ENCODE measurements at places on chromosomes 16 and 17.

DNA sequence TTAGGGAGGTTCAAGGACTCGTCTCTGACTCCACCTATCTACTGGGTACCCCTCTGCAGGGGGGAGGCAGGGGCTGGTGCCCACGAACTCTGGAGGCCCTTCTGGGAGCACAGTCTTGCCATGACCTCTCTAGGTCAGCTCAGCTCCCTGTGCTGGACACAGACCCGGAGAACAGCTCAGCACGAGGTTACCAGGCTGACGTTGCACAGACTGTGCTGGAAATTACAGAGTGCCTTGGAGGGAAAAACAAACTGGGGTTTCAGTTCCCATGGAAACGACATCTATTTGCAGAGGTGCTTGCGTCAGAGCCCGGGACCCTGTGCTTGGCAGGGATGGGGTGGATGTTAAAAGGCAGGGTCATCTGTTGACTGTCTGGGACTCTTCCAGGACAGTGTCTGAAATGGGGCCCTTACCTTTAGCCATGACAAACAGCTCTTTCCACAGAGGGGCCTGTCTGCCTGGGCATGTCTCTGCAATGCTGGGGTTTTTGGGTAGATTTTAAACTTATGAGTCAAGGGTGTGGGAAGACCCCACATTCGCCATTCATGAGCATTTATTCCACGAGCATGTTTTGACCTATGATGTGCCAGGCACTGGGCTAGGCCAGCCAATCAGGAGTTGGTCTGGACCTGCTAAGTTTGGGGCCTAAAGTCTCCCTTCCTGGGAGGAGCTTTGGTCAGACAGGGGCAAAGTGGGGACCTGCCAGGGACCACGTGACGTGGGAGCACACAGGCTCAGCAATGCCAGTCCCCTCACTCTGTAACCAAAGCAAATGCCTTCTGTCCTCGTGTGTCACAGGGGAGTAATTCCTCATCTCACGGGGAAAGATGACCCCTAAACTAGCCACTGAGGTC, 22.5 kb downstream of the CCR7 start:
- peak; percentile 38 for DNase-seq

GRCh38 chr16:2704983-2705275, 15.1 kb downstream of the PRSS27 start:
- DNase-seq, result no peak

- DNase-seq, result peak; percentile 39
These were observed 737 bp downstream of the DHRS13 start for GRCh38 chr17:28901866-28902818.

DNA sequence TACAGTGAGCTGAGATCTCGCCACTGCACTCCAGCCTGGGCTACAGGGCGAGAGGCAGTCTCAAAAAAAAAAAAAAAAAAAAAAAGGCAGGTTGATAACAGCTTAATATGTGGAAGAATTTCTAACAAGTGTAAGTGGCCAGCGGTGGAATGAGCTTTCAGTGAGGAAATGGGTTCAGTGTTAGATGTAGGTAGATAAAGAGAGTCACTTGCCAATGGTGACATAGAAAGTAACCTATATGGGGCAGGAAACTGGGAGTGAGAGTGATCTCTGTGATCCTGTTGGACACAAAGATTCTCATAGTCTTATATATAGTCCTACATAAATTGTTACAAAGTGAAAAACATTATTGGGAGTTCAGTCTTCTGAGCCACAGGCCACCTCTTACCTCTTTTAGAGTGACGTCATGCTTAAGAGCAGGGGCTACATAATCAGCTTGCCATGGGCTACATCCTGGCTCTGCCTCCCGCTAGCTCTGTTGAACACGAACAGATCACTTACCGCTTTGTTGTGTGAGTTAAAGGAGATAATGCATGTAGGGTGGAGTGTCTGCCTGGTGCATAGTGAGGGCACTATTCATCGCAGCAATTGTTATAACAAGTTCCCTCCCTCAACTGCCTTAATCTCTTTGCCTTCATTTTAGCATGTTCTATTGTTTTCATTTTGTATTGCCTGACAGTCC, 110.2 kb upstream of the ELAC2 start:
- no peak for DNase-seq

DNA sequence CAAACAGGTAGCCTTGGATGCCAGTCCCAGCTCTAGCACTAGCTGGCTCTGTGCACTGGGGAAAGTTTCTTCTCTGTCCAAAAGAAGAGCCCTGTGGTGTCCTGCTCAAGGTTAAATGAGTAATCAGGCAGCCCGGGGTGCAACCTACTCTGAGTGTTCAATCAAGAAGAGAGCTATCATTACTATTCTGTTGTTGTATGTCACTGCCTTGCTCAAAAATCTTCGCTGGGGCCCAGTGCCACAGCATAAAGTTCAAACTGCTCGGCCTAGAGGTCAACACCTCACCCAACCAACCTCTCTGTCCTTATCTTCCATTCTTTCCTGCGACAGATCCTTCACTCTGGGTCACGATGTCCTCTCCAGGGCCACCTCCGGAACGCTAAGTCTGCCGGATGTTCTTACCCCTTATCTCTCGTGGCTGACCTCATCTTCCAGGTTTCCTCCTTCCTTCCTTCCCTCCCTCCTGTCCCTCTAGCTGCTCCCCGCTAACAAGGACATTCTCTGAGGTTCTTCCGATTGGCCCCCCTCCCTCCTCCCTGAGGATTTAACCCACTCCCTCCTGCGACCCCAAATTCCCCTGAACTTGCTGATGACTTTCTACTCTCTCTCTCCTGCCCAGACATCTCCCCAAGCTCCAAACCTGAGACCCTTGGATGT, 4.4 kb downstream of the FDXR start:
- no peak for DNase-seq

GRCh38 chr17:63945784-63946439, 13.8 kb upstream of the CD79B start:
- no peak for DNase-seq

DNA sequence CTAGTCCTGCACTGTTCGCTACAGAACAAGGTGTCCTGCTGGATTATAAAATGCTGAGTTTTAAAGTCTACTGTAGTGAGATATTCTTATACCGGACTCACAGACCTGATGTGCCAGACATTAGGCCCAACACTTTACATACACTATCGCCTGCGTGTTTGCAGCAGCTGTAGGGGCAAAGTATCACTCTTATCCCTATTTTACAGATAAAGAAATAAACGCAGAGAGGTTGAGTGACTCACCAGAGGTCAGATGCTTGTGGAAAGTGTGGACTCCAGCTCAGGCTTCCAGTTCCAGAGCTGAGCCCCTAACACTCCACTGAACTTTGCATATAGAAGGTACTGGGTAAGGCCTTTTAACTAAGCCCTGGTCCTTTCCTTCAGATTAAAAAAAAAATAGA, 47.4 kb downstream of the PLXDC1 start:
- no peak for DNase-seq

- DNase-seq, result no peak
These were observed 81.2 kb downstream of the TOX3 start for GRCh38 chr16:52465711-52466267.

DNA sequence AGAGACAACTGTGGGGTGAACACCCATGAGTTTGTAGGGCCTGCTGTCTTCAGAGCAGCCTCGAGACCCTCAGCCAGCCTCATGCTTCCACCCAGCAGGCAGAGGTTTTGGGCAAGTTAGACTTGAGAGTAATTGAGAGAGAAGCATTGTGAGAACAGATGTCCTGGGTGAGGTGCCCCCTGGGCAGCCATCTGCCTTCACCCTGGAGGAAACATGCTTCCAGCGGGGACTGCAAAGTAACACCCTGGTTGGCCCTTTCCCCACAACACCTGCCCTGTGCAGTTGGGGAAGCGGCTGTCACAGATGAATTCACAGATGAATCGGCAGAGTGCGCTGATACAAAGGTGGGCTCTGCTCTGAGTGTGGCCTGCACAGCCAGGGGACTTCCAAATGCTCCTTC, 23.4 kb downstream of the ATPAF2 start:
- DNase-seq, result no peak

DNA sequence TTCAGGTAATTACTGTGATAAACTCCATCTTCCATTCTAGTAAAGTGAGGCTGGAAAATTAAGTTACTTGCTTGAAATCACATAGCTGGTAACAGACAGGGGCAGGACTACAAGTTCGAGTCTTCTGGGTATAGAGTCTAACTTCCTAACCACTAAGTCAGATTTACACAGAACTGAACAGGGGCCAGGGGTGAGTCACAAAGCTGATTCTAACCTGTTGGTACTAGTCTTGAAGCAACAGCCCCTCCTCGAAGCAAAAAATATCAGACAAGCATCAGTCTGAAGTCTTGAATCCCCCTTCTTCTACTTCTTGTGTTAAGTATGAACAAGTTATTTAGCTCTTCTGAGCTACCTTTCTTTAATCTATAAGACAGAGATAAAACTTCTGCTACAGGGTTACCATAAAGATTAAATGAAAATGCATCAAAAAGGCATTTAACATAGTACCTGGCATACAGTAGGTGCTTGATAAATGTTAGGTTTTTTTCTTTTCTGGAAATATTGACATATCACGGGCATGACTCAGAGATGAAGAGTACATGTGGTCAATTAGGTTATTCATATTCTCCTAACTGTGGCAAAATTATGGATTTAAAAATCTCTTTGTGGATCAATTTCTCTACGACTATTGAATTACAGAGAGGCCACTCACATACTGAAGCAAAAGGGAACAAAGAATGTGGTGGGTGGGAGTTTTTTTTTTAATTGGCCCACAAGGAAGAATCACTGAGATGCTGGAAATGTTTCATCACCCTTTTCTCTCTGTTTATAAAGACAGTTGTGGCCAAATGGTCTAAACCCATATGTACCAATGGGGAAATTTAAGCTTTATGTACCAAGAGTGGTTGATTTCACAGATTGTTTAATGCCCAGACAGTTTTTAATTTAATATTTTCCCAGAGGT, 266.9 kb upstream of the DYNLRB2 start:
- DNase-seq, result no peak

GRCh38 chr17:76681222-76682137, 29.3 kb downstream of the MXRA7 start:
- DNase-seq, result peak; percentile 63

DNA sequence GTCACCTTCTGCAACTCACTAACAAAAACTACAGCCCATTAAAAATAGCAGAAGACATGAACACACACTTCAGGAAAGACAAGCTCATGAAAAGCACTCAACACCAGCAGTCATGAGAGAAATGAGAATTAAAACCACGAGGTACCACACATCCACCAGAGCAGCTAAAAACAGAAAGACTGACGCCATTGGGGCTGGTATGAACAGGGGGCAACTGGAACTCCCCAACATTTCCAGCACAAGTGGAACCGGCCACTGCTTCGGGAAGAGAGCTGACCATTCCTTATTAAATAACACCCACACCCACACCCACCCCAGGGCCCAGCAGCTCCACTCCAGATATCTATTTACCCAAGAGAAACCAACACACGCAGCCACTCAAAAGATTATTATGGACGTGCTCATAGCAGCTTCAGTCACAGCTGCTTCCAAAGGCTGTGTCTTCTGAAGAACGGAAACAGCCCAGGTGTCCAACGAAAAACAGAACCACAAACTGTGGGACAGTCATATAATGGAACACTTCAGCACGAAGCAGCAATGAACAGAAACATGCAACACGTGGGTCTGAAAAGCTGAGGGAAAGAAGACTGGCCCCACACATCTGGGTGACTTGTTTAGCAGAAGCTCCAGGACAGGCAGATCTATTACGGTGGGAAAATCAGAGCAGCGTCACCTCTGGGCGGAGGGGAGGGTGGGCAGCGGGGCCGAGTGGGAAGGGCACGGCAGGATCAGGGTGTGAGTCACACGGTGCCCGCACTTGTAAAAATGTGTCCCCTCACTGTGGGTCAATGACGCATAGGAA, 41.1 kb downstream of the KLHDC4 start:
- DNase-seq, result no peak

- no peak for DNase-seq
These were observed 185.3 kb downstream of the CCDC182 start for GRCh38 chr17:57559634-57560318.

DNA sequence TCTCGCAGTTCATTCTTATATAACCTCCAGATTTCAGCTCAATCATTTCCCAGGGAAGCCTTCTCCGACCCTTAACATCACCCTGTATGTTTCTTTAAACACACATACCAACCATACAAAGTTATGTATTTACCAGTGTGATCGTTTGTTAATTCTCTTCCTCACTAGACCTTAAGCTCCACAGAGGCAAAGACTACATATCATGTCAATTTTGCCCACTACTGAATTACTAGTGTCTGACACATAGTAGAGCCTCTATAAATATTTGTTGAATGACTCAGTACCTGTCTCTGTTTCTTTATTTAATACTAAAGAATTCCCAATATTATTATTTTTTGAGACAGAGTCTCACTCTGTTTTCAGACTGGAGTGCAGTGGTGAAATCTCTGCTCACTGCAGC, 137.2 kb downstream of the SHISA9 start:
- DNase-seq, result no peak

DNA sequence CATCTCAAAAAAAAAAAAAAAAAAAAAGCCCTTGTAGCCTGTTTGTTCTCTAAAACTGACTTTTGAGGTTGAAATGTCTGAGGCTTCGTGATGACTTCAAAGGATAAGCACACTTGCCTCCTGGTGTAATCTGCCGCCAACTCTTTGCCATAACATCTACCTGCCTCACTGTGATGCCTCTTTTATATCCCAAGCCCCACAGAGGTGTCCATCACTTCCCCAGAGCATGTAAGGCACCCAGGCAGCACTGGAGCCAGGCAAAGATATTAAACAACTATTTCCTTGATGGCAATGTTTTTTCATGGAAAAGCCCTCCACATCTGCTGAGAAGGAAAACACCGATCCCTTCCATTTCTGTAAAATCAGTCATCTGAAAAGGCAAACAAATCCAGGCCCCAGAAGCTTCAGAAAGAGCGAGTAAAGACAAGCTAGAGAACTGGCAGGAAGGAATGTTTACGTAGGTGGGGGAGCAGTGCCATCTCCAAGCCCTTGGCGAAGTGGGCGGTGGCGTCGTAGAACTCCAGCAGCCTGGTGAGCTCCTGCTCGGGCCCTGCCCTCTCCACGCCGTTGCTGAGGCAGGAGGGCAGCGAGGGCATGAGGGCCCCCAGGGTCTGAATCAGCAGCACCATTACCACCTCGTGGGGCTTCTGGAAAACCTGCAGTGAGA, 28.6 kb downstream of the COG7 start:
- DNase-seq, result no peak

GRCh38 chr16:23382279-23382678, 70.7 kb downstream of the COG7 start:
- DNase-seq, result no peak

- DNase-seq, result no peak
These were observed 26.7 kb upstream of the ITGA3 start for GRCh38 chr17:50029185-50029584.

DNA sequence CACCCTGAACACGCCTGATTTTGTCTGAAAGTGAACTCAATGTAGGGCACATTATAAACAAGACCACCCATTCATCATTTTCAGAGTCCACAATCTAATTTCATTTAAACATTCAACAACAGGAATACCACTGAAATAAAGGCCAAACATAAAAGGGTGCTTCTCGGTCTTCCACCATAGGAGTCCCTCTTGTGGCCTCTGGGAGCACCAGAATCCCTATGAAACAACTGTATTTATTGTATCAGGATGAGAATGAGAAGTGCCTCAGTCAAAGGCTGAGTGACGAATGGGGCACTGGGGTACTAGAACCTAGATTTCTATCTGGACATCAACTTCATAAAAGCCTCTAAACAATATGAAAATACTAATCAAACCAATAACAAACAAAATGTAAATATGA, 40.4 kb downstream of the NXPH3 start:
- no peak for DNase-seq

Data from T-helper 9 cell (primary cell).